ENCODE measurements at places on chromosomes 3 and 15. TPM values are rescaled to one million over a fixed set of nuclear protein-coding genes. Genes with fewer than 3 reads are reported as not detected.

GRCh38 chr3:79651536-79652065 lies 116.2 kb downstream of the ROBO1 start:
- peak; percentile 27 for DNase-seq

DNA sequence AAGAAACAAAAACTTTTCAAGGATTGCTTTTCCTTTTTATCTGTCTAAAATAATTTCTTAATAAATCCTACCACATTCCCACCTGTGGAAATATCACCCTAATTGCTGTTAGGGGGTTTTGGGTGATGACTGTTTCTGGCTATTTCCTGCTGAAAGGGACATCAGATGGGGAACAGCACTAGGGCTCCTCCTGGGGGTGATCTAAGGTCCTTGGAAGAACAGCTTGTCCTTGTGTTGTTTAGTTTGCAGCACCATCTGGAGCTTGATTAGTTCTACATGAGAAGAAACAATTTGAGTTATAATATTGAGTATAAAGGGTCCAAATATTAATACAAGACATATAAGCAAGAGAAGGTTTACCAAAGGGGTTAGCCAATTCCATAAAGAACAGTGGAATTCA lies 18.7 kb downstream of the OR5H15 start:
- DNase-seq, result no peak

GRCh38 chr15:52527911-52528563 lies 643 bp downstream of the MYO5A start:
- no peak for DNase-seq

GRCh38 chr15:48388910-48389309 lies 57.7 kb downstream of the DUT start:
- no peak for DNase-seq

DNA sequence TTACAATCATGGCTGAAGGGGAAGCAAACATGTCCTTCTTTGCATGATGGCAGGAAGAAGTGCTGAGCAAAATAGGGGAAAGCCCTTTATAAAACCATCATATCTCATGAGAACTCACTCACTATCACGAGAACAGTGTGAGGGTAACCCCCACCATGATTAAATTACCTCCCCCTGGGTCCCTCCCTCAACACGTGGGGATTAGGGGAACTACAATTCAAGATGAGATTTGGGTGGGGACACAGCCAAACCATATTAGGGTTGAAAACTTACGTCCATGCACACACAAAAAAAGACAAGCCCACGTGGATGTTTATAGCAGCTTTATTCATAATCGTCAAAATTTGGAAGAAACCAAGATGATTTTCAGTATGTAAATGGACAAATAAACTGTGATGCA lies 72.3 kb downstream of the RPL22L1 start:
- DNase-seq, result no peak

DNA sequence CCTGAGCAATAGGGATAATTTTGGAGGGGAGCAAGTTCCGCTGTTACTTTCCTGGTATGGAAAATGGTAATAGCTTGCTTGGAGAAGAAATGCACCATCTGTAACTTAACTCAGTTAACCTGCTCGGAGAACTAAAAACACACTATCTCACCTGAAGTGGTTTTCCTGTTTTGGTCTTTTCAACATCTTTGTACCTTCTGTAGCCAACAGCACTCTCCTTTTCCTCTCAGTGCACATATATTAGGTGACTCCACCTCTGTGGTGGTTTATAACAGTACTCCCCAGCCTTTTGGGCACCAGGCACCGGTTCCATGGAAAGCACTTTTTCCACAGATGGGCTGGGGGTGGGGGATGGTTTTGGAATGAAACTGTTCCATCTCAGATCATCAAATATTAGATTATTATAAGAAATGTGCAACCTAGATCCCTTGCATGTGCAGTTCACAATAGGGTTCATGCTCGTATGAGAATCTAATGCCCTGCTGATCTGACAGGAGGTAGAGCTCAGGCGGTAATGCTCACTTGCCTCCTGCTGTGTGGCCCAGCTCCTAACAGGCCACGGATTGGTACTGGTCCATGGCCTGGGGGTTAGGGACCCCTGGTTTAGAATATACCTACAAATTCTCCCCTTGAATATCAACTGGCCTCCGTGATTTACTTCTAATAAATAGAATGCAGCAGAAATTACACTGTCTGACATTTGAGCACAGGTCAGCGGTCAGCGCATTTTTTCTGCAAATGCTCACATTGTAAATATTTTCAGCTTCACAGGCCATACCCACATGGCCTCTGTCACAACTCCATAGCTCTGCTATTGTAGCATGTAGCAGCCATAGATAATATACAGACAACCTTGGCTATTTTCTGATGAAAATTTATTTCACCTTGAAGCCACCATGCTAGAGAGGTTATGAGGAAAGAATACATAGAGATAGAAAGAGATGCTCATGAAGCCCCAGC lies 83.8 kb upstream of the SUCLG2 start:
- no peak for DNase-seq

- no peak for DNase-seq
These were observed 31.3 kb upstream of the SETMAR start for GRCh38 chr3:4271834-4272233.

GRCh38 chr3:176987901-176988650 lies 209.2 kb downstream of the TBL1XR1 start:
- DNase-seq, result no peak

DNA sequence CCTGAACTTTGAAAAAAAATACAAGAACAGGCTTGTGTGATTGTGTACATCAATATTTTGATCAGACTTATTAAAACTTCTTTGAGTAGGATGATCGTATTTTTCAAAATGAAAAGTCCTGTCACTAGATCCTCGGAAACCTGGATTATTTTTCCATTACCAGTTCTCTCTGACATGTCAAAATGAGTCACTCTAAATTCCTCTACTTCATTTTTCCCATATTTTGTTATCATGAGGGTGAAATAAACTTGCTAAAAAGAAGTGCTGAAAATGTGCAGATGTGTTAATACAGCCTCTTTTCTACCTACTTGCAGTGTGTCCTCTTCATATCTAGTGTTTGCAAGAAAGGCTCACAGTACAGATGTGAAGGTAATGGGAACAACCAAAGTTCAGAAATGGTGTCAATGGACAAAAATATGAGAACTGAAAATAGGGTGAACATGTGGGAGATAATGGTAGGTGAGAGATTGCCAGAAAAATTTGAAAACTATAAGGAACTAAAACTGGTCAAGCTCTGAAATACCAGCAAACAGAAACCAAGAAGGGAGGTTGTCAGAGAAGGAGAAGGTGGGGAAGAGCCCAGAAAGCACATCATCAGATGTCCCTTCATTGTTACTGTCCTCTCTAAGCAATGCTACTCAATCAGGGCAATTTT lies 108.2 kb downstream of the EOMES start:
- no peak for DNase-seq

GRCh38 chr3:151214459-151214858 lies 11.4 kb upstream of the GPR171 start:
- DNase-seq, result no peak

DNA sequence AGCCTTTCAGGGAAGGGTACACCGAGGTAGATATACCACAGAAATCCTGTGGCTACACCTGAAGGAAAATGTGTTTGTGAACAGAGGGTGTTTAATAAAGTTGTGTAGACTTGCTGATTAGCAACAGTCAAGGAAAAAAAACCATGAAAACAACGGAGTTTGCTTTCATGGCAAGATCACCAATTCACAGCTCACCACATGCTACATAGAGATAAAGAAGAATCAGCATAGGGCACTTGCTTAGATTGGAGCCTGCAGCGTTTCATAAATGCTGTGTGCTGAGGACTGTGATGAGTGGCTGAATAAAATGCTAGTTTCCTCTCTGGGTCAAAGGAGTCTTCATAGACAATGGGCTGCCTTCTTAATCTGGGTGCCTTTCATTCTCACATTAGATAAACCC lies 257.6 kb downstream of the SLC9A9 start:
- no peak for DNase-seq

DNA sequence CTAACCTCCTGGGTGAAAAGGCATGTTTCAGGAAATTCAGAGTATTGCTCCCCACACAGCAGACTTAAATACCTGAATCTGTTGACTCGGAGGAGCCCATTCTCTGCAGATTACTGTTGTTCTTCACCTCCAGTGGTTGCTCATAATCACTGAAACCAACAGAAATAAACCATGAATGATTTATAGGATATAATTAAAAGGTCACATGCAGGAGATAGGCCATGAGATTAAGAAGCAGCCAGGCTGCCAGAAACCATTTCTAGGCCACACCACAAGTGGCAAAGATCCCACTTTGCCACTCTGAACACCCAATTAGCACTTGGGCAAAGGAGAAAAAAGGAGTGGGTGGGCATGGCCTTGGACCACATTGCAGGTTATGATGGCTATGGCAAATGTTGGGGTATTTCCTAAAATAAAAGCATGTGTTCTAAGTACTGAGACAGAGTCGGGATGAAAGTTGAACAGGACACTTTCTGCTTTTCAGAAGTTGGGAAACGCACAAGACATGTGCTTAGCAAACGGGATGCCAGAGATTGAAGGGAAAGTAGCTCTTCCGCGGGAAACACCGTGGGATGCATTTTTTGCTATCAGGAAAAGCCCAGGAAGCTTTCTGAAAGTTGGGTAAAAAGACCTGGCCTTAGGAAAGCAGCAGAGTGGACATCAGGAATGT lies 1.5 kb downstream of the CDC25A start:
- no peak for DNase-seq

DNA sequence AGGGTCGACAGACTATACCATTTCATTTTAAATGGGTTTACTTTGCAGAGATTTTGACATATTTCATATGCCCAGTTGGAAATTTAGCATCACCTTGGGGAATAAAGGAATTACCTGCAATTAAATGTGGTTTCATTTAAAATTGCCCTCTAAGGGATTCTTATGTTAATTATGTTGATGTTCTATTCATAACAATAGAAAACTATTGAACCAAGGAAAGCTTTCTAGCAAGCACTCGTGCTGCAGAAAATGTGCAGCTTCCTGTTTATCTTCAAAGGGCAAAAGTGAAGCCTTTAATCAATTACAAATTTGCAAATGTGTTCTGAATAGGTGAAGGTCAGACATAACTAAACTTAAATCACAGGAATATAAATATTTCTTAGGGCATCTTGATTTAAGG lies 352.1 kb downstream of the CHST2 start:
- no peak for DNase-seq

GRCh38 chr15:78750566-78750965 lies 60.7 kb downstream of the ADAMTS7 start:
- DNase-seq, result no peak

- DNase-seq, result no peak
These were observed 243.2 kb downstream of the NSUN3 start for GRCh38 chr3:94305835-94306611.

DNA sequence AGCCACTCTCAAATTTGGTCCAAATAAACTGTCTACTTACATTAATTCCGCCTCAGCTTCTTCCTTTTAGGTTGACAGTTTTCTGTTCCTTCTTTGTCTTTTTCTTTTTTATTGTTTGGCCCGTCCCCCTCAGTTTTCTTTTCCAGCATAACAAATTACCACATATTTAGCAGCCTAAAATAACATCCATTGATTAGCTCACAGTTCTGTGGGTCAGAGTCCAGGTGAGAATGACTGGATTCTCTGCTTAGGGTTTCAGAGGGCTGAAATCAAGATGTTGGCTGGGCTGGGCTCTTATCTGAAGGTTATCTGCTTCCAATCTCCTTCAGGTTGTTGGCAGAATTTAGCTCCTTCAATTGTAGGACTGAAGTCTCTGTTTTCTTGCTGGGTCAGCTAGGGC lies 24.6 kb upstream of the LCTL start:
- DNase-seq, result no peak

- DNase-seq, result no peak
These were observed 311.5 kb upstream of the THBS1 start for GRCh38 chr15:39269352-39269751.

DNA sequence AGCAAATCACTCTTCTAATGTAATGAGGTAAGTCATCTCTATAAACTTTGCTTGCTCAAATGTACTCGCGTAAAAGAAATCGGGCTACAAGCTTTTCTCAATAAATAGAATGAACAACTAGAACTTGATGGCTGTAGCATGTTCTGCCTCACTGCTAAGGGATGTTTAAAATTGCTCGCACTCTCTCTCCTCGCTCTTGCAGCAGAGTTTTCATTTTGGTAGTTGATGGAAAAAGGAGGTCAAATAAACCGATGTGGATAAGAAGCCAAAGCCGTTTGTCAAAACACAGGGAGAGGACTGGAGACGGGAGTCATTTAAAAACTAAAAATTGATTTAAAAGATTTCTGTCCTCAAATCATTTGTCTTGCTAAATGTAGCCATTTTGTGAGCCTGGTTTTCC lies 53.3 kb downstream of the ANXA2 start:
- no peak for DNase-seq

DNA sequence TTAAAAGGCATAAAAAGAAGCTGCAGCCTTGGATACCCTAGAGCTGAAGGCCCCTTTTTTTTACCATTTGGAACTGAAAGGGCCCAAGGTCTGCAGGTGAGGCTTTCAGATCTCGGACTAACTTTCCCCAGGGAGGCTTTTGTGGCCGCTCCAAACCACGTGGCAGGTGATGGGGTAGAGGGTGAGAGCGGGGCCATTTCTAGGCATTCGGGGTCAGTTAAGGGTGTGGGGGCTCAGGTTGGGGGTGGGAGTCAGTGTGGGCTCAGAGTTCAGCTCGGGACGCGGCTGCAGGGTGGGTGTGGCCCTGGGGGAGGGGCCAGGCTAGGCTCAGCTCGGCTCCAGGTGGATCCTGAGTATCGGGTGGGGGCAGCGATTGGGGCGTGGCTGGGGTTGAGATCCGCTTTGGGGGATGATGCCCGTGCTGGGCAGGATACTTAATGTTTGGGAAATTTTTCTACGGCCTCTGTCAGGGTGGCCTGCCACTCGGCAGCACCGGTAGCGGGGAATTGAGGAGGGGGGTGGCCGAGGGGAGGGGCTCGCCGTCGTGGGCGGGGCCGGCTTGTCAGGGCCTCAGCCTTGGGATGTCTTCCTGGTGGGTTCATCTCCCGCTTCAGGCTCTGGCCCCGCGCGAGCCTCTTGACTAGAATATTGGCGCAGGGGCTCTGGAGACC lies 2.5 kb downstream of the KLF13 start:
- no peak for DNase-seq

DNA sequence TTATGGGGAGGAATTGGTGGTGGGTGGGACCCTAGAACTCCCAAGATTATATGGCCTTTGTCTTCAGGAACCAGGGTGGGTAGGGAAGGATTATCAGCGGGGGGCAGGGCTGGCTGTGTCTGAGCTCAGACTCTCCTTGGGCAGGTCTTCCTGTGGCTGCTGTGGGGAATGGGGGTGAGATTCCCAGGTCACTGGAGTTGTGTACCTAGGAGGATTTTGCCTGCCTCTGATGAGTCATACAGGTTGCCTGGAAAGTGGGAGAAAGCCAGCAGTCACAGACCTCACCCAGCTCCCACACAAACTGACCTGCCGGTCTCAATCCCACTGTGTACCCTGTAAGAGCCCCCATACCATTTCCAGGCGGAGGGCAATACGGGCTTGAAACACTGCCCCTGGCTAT lies 209.9 kb upstream of the CNTN3 start:
- DNase-seq, result no peak

- no peak for DNase-seq
These were observed 103.6 kb downstream of the DAPK2 start for GRCh38 chr15:63942486-63943365.

Gene CHRNA7
- polyA plus RNA-seq, result 11.1 TPM

Gene NANOGP8
- not detected for polyA plus RNA-seq

Gene MOBP
- 0.14 TPM for polyA plus RNA-seq

Gene RGMA
- polyA plus RNA-seq, result 37.5 TPM

Gene CELF6
- polyA plus RNA-seq, result 5.6 TPM

Gene SNX33
- 19.7 TPM for polyA plus RNA-seq

Gene HRG
- 1.8 TPM for polyA plus RNA-seq

Gene TRAT1
- polyA plus RNA-seq, result not detected

Gene DUOXA2
- not detected for polyA plus RNA-seq

Gene MKRN3
- polyA plus RNA-seq, result 1.4 TPM

Measured in left renal pelvis (tissue), 4 donors.